ENCODE measurements at places on chromosomes 2 and 18.

DNA sequence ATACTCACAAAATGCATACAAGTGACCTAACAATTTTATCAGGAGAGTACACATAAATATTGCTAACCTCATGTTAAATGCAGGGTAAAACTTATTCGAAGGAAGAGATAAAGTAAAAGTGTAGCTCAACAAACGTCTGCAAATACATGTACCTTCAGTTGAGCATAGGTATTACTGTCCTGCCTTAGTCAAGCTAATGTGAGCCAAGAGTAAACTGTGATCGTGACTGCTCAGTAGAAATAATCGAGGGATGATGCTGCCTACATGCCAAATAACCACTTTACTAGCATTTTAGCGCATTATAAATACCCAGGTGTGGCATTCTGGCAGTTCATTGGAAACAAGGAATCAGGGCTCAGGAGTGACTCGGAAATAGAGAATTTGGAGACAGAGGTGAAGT lies 779.5 kb downstream of the SOCS6 start:
- no peak for DNase-seq

GRCh38 chr18:59904011-59904601 lies 4.3 kb downstream of the PMAIP1 start:
- no peak for DNase-seq

GRCh38 chr2:15579641-15580040 lies 12.0 kb upstream of the DDX1 start:
- no peak for DNase-seq

DNA sequence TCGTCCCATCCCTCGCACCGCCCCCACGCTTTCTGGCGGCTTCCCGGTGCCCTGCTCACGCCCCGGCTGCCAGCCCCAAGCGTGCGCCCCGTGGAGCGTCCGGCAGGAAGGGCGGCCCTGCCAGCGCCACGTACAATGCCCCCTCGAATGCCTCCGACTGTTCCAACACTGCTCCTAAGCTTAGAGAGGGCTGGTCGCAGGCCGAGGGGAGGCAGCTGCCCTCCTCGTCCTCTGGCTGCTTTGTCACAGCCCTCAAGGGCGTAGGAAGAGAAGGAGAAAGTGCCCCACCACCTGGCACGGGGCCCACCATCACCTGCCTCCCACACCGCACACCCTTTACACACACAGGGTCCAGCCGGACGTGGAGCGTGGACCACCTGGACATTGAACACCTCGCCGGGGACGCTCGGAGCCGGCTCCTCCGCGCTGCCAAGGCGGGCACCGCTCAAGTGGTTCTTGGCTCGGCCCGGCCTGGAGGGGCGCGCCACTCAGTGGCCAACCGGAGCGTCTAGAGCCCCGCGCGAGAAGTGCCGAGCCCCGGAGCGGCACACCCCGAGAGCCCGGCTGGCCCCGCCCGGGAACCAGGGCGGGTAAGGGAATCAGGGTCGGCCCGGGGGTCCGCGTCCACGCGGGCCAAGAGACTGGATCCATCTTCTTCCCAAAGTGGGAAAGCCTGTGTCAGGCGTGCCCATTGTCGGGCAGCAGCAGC lies 830 bp downstream of the DNER start:
- DNase-seq = no peak

DNA sequence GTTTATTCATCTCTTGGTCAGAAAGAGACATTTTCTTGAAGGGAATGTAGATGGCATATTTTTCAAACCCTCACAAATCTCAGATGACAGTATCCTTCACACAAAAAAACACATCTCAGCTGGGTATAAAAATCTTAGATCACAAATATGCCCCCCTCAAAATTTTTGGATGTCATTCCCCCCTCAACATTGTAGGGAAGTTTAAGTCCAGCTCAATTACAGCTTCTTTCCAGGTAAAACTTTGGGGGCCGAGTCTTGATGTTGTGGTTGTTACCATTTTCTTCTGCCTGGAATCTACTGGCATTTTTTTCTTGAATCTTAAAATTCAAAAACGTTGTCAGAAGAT lies 46.1 kb downstream of the HDAC4 start:
- DNase-seq = no peak
